CD4-positive, alpha-beta T cell treated with Interleukin-2 at 100 ng/mL for 4 hours (primary cell): ENCODE measurements at places on chromosomes 4 and X.
A peak's percentile ranks its signal among the peaks of the same experiment; 100 is the strongest.

DNA sequence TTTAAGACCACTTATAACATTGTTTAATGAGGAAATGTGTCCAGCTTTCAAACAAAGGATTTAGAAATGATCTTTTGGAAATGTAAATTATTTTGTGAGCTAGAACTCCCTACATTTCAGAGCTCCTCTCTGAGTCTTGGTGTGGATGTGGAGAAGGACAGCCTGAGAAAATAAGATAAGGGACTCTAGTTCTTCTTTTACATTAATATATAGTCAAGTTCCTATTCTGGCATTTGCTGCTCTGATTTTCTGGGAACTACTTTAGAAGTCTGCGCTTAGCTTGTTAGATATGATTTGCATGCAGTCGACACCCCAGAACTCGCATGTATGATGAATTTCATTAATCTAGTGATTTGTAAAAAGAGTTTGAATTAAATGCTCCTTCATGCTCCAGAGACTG, 45.5 kb downstream of the TSPAN7 start:
- DNase-seq: no peak

DNA sequence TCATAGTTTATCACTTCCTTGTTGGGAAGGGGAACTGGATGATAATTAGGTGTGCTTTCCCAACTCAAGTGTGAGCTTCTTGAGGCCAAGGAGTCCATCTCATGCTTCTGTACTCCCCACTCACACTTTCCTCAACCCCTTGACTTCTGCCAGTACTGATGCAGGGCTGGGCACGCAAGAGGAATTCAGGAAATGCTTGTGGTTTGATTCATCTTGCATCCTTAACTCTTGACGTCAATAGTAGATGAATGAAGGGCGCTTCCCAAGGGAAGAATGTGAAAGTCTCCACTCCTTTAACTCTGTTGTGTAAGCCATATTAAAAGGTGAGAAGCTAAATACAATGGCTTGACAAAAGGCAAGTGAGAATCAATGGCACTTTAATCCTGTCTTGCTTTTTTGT, 101.8 kb downstream of the AGTR2 start:
- no peak for DNase-seq

GRCh38 chr4:3384771-3385710, 56.7 kb upstream of the HGFAC start:
- DNase-seq: no peak

DNA sequence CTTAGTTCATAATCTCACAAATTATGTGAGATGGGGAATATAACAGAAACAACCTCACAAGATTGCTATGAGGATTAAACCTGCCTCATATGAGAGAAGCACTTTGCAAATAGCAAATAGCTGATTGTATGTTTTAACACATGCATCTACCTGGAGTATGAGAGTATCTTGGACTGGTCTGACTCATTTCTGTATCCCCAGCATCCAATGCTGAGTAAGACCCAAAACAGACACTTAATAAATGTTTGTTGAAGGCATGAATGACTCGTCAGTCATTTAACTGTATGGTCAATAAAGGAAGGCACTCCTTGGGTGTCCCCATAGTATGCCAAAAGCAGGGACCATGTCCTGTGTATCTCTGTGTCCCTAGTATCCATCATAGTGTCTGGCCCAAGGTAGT, 350.9 kb upstream of the F9 start:
- no peak for DNase-seq

DNA sequence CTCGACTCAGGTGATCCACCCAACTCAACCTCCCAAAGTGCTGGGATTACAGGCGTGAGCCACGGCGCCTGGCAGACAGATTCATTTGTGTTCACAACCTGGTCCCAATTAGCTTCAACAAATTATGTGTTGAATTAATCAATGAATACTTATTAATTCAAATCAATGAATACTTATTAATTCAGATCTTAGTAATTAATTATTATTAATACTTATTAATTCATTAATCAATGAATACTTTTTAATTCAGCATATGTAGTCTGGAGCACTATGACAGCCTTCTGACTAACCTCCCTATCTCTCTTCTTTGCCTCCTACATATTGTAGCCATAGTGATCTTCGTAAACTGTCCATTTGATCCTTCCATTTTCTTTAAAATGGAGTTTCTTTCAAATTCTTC, 56.7 kb upstream of the RBPJ start:
- no peak for DNase-seq

GRCh38 chrX:110402091-110402849, 43.6 kb downstream of the RTL9 start:
- no peak for DNase-seq

GRCh38 chr4:154741131-154741665, 2.6 kb upstream of the LRAT start:
- no peak for DNase-seq

- DNase-seq: no peak
Measured at GRCh38 chr4:174012886-174013259, 270.6 kb downstream of the FBXO8 start.

GRCh38 chrX:78595901-78596502, 63.1 kb downstream of the RTL3 start:
- peak; percentile 0 for DNase-seq

DNA sequence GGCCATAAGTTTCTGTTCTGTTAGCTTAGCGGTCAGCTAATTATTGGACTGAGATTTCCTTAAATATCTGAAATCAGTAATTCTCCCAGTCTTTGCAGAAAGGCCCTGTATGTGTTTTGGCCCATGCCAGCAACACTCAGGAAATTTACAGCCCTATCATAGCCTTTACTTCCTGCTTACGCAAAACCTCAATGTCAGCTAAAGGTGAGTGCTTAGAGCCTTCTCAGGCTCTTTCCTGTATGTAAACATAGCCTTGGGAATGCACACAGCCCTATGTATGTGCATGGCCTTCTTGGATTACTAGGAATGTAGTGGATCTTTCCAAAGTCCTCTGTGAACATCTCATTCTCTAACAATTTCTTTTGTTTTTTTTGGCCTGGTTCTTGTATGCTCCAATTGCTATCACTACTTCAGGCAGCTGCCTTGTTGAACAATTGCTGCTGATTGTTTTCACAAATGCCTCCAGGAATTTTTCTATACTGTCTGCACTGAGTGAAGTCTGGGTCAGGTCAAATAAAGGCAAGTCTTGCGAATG, 200.0 kb downstream of the PPP1R2C start:
- peak; percentile 3 for DNase-seq
